ENCODE measurements at places on chromosomes 3 and 15.

DNA sequence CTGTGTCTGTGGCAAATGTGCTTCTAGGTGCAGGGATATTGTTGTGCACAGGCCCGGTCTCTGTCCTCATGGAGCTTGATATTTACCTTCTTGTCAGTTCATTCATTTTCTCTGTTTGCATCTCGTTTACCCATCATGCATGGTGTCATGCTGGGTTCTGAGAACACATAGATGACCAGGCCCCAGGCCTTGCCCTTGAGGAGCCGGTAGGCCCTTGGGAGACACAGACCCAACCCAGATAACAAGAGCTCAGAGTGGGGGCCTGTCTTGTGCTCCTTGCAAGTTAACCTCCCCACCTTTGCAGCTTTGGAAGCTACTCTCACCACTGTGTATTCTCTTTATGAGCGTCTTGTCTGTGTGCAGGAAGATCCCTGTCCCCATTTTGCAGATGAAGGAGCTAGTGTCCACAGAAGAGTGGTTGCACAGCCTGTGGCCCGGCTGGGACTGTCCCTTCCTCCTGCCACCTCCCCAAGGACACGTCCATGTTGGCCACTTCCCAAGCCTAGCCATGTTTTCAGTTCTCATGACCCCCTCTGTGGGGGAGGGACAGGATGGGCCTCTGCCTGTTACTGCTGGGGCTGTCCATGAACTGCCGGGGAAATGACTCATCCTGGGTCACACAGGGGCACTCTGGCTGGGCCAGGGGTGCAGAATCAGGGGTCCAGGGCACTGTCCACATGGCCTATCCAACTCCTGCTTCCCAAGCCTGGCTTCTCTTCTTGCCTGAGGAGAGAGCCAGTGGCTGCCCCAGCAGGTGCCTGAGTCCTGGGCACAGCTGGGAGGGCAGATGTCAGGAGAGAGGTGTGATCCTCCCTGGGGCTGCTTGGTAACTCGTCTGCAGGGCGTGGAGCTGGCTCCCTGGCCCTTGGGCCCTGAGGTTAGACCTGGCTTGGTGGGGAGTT lies 3.4 kb downstream of the SNX33 start:
- no peak for DNase-seq

GRCh38 chr15:58492661-58493397 lies 61.0 kb downstream of the LIPC start:
- no peak for DNase-seq

DNA sequence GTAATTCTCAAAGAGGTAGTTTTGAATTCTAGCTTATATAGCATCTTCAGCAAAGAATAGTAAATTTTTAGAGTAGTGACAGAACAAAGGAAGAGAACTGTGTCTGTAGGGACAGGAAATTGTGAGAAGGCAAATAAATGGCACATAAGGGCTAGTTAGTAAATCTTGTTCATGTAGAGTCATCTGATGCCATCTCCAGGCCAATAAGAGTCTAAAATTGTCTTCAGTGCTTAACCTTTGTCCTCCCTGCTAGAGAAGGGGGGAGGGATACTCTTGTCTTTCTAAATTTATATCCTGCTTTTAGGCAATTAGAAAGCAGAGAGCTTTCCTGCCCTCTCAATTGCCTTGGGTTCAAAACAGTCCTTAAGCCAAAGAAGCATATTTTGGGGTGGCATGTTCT lies 87.0 kb upstream of the DNAJC19 start:
- DNase-seq: no peak

- DNase-seq: no peak
Observed at GRCh38 chr15:44736181-44736765, at the start of gene TRIM69. Gene TRIM69, plus strand, starts transcription at chr15:44736528. Its CDS starts 177 bp downstream, at chr15:44736705.

GRCh38 chr15:77521206-77521605 lies 100.5 kb downstream of the HMG20A start:
- DNase-seq: no peak

GRCh38 chr3:134624537-134625287 lies 26.1 kb downstream of the KY start:
- no peak for DNase-seq

DNA sequence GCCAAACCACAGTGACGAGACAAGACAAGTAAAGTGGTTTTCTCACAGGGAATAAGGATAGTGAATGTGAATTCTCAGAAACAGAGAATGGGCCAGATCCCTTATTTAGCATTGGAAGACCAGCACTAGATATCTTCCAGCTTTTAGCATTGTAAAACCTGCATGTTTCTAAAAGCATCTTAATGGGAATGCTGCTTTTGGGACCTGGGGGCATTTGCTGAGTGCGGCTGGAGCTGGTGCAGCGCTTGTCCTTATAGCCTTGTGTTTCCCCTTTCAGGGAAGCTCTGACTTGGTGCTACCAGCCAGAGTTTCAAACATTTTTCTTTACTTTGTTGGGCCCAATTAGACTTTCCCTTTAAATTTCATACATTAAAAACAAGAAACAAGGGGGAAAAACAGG lies 52.9 kb downstream of the CLSTN2 start:
- DNase-seq: no peak

GRCh38 chr3:103499132-103499900 lies 1064.5 kb downstream of the ZPLD1 start:
- no peak for DNase-seq

DNA sequence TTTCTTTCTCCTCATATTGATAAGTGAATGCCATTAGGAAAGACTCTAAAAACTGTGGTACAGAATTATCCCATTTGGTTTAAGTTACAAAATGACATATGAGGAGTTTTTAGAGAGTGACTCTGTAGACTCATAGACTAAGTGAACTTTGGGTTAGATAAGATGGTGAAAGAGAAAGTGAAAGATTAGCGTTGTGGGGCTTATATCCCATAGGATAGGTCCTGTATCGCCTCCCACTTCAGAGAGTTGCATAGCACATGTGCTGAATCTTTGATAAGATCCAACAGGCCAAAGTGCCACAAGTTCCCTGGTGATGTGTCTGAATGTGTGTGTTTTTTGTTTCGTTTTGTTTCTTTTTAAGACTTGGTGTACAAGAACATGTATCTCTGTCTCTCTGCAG lies 666.9 kb downstream of the MECOM start:
- DNase-seq: no peak

DNA sequence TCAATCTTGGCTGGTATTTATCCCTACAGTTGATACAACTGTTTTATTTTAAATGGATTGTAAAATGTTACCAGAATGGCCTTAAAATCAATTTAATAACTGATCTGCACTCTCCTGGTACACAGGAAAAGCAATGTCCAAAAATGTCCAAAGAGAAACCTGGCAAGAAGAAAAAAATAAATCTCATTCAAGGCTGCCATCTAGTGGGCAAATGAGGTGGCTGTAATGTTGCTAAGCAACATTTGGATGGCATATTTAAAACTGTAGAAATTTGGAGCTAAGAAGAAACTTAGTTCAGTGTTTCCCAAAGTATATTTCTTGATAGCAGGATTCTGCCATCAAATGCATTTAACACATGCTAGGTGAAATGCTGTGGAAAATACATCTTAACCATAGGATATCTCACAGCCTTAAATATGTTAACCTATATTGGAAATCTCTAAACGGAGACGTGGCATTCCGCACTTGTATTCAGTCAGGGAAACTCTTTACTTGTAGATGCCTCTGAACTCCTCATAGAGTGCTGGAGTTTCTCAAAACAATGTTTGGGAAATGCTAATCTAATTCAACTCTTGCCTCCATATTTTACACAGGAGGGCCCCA lies 216.8 kb downstream of the ERC2 start:
- DNase-seq: no peak

DNA sequence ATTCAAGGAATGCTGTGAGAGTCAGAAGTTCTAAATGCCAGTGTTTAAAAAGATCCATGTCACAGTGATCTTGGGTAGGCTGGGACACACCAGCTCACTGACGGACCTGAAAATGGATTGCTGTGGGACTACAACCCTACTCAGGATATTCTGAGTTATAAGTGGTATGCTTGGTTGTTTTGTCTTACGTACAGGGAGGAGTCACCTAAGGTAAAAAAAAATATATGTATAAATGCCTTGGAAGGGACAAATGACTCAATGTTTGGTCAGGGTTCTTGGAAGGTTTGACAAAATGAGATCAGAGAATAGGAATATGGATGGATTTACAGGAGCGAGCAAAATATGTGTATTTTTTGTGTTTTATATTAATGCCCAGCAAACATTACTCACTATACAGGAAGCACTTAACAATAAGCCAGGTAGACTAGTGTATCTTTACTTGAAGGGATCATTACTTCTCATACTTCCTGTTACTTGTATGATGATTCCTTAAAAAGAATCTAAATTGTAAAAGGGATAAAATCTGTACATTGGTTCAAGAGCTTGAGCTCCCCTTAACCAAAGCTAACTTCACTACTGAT lies 767.3 kb downstream of the GBE1 start:
- no peak for DNase-seq

- DNase-seq: no peak
Observed at GRCh38 chr15:78450285-78450858, 12.4 kb downstream of the IREB2 start.

GRCh38 chr15:42324308-42324707 lies 35.0 kb upstream of the CAPN3 start:
- no peak for DNase-seq

DNA sequence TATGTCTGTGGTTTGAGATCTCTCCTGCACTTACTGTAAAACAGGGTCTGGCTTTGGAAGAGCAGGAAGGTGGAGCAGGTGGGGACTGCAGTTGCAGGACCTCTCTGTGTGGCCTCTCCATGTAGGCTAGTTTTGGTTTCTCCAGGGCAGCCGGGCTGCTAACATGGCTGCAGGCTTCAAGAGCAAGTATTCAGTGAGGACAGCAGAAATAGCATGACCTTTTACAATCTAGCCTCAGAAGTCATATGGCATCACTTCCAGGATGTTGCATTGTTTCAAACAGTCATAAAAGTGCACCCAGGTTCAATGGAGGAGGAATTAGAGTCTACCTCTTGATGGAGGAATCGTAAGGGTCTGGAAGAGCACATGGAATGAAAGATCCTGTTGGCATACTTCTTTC lies 728.7 kb downstream of the NTRK3 start:
- DNase-seq: no peak

- DNase-seq: no peak
Observed at GRCh38 chr3:171813897-171814460, 3.7 kb upstream of the PLD1 start.

DNA sequence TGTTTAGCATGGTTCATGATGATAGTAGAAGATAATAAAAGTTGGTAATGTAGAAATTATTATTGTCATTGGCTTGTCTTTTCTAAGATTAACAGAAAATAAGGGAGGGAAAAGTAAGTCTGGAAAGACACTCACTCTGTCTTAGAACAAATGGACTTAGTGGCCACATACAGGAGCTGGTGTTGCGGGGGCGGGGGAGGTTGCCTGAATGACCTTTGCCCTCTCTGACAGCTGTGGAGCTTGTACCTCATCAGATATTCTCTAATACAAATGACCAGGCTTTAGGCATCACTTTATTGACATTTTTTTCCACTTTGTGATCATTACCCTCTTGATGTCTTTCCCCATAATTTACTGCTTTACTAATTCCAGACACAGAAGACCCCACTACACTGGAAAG lies 5.9 kb downstream of the TAGLN3 start:
- DNase-seq: no peak

DNA sequence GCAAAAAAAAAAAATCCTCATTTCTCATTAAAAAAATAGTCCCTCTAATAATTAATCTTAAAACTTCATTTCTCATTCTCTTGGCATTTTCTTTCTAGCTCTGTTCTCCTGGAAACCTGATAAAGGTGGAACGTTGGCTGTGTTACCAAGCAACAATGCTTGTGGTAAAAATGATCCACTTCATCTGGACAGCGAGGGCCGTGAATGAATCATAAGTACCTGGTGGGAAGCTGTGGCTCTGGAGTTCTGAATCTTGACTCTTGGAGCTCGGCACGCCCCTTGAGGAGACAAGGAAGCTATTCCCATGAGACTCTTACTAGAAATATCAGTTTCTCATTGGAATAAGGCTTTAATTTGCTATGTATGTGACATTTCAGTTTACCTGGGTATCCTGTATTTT lies 32.5 kb downstream of the BCL2L10 start:
- no peak for DNase-seq

- DNase-seq: no peak
Observed at GRCh38 chr3:108486941-108487340, 23.5 kb downstream of the MYH15 start.

- no peak for DNase-seq
Observed at GRCh38 chr15:60541481-60542299, 62.7 kb upstream of the ICE2 start.

DNA sequence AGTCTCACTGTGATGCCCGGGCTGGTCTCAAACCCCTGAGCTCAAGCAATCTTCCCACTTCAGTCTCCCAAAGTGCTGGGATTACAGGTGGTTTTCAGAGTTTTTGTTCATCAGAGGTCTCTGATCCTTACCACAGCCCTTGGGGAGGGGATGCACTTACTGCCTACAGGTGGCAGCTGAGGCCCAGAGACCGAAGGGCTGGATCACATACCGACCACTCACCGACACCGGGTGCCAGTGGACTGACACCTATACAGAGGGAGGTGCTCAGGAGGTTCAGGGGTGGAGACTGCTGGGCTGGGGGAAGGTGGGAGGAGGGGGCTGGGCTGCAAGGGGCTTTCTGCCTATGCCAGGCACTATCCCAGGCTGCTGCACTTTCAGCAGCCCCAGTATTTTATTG lies 19.5 kb downstream of the DUSP7 start:
- DNase-seq: no peak

- no peak for DNase-seq
Observed at GRCh38 chr15:71051539-71051938, 63.7 kb upstream of the THSD4 start.

DNA sequence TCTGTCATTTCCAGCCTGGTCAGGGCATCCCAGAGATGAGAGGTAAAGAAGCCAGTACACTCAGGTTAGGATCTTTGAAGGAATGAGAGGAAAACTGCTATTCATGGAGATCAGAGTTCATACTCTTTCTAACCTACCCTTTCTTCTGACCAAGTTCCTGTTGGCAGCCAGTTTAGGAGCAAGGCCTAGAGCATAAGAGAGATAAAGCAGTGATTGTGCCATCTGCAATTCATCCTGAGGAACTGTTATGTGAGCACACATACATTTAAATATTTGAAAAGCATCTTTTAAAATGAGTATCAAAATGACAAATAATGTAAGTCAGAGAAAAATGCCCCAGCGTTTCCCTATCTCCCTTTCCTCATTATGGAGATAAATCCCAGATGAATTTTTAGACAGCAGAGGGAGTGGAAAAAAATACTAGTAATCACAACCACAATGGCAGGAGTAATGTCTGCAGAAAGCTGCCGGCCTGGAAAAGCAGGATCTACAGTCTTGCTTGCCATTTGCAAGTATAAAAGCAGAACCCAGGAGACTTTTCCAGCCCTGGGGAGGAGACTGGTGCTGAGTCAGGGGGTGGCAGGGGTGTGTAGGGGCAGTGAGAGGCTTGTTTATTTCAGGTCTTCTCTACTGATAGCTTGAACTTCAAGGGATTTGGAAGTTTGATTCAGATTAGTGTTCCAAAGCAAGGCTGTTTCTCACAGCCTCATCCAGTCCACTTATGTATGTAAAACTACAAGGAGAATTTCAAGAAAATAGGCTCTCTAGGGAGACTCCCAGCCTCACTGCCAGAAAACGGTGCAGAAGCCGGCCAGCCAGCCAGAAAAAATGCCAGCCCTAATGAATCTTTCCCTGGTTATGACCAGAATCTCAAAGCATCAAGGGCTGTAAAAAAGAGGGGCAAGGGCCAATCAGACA lies 1052.4 kb downstream of the TUSC7 start:
- DNase-seq: no peak
